ENCODE measurements at places on chromosomes 4 and X. TPM values are rescaled to one million over a fixed set of nuclear protein-coding genes. Genes with fewer than 3 reads are reported as not detected.

GRCh38 chr4:152307669-152308068 lies 228.2 kb downstream of the FBXW7 start:
- DNase-seq = no peak
- H3K27ac ChIP-seq = no peak overlapping the region
- H3K4me1 ChIP-seq = no peaks in the 10 kb centered on the region
- no peak overlapping the region for H3K4me3 ChIP-seq
- H3K27me3 ChIP-seq = no peaks in the 10 kb centered on the region

GRCh38 chr4:7663075-7663541 lies 228.4 kb upstream of the PSAPL1 start:
- no peaks in the 10 kb centered on the region for H3K36me3 ChIP-seq
- no peaks in the 10 kb centered on the region for H3K4me1 ChIP-seq
- H3K27ac ChIP-seq = no peak overlapping the region
- no peak overlapping the region for H3K4me3 ChIP-seq
- no peaks in the 10 kb centered on the region for H3K27me3 ChIP-seq

DNA sequence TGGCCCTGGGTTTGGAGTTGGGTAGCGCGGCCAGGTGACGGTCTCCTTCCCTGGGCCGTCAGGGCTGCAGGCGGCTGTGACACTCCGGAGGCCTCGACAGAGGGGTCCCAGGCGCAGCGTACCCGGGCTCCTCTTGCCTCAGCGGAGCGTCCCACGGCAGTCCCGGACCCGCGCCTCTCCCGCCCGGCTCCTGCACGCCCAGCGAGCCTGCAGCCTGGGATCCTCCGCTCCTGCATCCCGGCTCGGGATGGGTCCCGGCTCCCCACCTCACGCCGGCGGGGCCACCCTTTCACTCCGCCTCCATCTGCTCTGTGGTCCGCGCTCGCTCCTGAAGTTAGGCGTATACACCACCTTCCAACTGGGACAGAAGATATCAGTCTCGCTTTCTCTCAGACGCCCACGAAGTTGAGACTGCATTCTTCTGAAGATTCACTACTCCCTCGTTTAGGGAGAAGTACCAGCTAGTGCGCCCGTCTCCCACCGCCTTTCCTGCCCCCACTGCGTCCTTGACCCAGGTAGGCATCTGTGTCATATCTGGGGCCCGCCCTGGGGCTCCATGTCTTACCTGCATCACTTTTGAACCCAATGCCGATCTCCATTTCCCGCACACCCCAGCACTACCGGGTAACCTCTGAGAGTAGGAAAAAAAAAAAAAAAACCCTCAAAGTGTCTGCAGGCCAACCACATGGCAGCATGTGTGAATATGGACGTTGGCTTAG lies 32.3 kb upstream of the KDR start:
- peak overlapping the region; percentile 68 for H3K4me3 ChIP-seq
- peaks cover 42% of the 10 kb centered on the region for H3K27me3 ChIP-seq
- H3K36me3 ChIP-seq = no peaks in the 10 kb centered on the region

GRCh38 chr4:38153387-38153760 lies 193.2 kb downstream of the PTTG2 start:
- no peaks in the 10 kb centered on the region for H3K27me3 ChIP-seq
- DNase-seq = no peak

- peaks cover 39% of the 10 kb centered on the region for H3K4me1 ChIP-seq
- no peak overlapping the region for H3K4me3 ChIP-seq
- no peak overlapping the region for H3K27ac ChIP-seq
- DNase-seq = no peak
- no peaks in the 10 kb centered on the region for H3K27me3 ChIP-seq
- H3K36me3 ChIP-seq = peaks cover 15% of the 10 kb centered on the region
Measured at GRCh38 chr4:38092701-38093100, 132.5 kb downstream of the PTTG2 start.

CXCL3 gene
- total RNA-seq = not detected

TSPAN6 gene
- 0.43 TPM for total RNA-seq

MAGEB1 gene
- total RNA-seq = not detected

Data from activated T-cell treated with anti-CD3 and anti-CD28 coated beads, Interleukin-2, amount 50 U/mL, for 72 hours (primary cell).